Right renal cortex interstitium (tissue), 3 donors: ENCODE measurements at places on chromosomes 11 and 22.

DNA sequence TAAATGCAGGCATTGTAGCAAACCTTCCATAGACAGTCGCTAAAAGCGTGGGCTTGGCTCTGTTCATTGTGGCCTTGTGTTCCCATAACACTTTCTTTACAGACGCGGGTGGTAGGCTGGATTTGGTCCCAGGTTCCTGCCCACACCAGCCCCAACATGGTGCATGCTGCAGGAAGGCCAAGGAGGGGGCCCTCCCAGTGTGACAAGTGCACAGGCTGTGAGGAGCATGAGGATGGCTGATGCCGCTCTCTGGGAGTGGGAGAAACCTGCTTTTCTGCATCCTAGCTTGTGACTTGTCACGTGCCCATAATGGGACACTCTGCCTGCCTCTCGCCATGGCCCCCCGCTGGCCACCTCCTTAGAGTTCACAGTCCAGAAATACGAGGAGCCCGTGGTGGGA, 161.8 kb upstream of the B3GAT1 start:
- DNase-seq: no peak

DNA sequence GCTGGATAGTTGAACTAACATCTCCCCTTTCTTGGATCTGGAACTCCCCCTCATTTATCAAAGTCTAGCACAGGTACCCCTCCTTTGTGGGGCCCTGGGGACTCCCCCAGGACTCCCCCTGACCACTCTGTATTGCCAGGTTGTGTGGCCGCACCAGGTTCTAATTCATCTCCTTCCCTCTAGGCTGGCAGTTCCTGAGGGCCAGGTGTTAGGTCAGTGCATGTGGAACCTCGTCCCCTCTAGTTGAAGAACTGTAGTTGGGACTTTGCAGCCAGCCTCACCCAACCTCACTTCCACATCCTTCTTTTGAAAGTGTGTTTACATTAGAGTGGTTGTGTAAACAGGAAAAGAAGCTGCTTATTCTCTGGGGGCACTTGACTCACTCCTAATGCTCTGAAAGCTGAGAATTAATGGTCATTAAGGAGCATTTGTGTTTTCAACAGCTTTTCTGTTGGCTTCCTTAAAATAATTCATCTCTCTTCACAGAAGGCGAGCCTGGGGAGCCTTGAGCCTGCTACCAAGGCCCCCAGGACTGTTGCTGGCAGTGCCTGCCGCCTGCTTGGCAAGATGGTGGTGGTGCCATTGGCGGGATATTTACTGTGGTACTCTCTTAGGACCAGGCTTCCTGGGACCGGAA, 11.8 kb downstream of the UPB1 start:
- no peak for DNase-seq

GRCh38 chr11:72600557-72600956, 73.7 kb downstream of the PDE2A start:
- DNase-seq: no peak

GRCh38 chr11:12386309-12386708, 8.9 kb downstream of the PARVA start:
- DNase-seq: no peak

- no peak for DNase-seq
Observed at GRCh38 chr11:20311444-20311843, 52.1 kb upstream of the HTATIP2 start.

DNA sequence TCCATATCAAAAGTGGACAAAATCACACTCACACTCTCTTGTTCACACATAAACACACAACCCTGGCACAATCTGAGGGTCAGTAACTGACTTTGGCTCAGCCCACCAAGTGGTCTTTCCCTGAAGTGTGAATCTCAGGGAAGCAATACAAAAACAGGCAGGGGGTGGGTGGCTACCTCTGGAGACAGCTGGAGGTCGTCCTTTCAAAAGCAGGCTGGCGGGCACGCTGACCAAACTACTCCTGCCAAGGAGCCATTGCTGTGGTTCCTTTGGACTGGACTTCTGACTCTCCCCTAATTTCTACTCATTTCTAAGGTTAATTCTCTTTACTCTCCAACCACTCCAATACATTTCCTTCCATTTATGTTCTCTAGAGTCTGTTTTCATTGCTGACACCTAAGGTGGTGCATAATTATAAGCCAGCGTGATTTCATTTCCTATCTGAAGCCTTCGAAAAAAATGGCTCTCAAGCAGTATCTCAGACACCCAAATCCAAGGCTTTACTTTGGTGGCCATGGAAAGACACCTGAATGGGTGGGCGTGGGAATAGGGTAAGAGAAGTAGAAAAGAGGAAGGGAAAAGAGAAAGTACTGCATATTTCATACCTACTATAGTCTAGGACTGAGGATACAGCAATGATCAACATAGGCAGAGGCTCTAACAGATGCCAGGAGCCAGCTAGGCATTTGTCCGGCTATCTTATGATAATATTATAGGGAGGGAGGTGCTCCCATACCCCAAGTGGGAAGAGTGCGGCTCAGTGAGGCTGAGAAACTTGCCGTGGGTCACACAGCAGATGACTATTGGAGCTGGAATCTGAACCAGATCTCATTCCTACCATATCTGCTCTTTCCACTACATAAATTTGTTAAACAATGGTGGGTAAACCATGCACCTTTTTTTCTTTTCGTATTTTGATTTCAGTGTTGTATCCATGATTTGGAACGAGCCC, 22.0 kb downstream of the FZD4 start:
- no peak for DNase-seq

- no peak for DNase-seq
Observed at GRCh38 chr11:91871791-91872190, 352.8 kb upstream of the FAT3 start.

DNA sequence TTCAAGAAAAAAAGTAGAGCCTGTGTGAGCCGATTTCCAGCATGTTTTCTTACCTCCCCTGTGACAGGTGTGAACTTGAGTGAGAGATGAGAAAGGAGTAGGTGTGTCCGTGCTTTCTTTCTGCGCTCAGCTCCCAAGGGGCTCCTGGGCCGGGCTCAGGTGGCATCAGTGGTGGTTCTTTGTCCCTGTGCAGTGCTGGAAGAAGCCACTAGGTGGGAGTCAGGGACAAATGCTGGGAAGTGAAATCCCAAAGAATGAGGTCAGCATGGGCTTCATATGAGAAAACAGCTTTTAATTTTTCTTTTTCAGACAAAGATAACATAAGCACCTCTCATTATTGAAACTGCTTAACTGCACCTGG, 57.8 kb downstream of the PPFIBP2 start:
- DNase-seq: peak; percentile 67

DNA sequence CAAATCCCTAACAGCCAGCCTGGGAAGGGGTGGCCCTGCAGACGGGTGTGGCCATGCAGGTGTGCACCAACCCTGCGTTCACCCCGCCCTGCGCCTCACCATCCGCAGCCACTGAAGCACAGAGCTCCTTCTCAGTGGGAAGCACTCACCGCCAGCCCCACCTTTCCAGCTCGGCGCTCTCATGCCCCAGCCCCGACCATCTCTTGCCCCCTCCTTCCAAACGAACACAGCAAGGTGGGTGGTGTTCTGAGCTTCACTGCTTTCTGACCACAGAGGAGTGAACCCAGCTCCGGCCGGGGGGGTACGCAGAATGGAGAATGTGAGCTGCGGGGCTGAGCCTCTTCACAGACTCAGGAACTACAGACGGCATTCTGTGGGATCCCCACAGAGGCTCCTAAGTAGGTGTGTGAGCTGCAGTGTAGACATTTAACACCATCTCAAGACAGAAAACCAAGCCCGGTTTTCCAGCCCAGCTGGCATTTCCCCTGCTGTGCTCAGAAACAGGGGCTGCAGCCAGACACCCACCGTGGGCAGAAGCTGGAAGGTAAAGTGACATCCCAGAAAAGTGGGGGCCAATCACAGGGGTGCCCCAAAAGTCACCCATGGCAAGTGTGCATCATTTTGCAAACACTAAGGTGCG, 88.4 kb upstream of the RTL6 start:
- DNase-seq: no peak

DNA sequence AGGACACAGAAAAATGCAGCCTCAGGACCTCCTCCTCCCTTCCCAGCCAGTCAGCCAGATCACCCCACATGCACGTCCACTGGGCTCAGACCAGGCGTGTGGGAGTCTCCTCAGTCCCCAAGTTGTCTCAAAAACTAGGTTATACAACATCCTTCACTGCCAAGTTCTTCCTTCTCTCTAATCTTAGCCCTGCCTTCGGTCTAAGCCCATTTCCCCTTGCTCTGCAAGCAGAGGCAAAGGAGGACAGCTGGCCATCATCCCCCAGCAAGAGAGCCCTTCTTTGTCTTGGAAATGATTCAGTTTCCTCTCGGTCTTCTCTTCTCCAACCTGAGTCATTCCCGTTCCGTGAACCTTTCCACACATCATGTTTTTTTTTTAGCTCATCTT, 14.0 kb upstream of the NRGN start:
- no peak for DNase-seq

- no peak for DNase-seq
Observed at GRCh38 chr22:37018815-37019308, 385 bp downstream of the TST start.

GRCh38 chr11:125062931-125063428, at the start of gene SLC37A2:
SLC37A2 (plus strand) TSS chr11:125063305; CDS start chr11:125063368, 63 bp downstream.
- DNase-seq: peak; percentile 17

GRCh38 chr11:127028648-127029047, 28.1 kb upstream of the KIRREL3 start:
- DNase-seq: no peak

- DNase-seq: no peak
Observed at GRCh38 chr11:10561947-10562346, 6.5 kb downstream of the LYVE1 start.

DNA sequence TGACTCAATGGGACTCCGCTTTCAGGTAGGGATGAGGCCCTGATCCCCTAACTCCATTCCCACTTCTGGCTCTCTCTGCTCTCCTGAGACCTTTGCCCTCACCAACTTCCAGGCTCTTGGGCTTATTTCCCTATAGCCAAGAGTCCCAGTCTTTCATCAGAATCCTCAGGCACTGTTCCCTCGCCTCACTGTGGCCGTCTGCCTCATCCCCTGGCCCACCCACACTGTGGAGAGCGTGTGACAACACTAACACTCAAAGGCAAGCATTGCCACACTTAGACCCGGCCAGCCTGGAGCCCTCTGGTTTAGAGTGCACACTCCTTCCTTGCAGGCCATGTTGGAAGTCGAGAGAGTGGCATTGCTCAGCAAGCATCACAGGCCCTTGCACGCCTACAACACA, 27.0 kb downstream of the SERPINH1 start:
- no peak for DNase-seq

- DNase-seq: no peak
Observed at GRCh38 chr22:26513838-26514237, 1.6 kb upstream of the TFIP11 start.

- DNase-seq: no peak
Observed at GRCh38 chr11:58133309-58134076, 8.2 kb upstream of the OR9I1 start.

DNA sequence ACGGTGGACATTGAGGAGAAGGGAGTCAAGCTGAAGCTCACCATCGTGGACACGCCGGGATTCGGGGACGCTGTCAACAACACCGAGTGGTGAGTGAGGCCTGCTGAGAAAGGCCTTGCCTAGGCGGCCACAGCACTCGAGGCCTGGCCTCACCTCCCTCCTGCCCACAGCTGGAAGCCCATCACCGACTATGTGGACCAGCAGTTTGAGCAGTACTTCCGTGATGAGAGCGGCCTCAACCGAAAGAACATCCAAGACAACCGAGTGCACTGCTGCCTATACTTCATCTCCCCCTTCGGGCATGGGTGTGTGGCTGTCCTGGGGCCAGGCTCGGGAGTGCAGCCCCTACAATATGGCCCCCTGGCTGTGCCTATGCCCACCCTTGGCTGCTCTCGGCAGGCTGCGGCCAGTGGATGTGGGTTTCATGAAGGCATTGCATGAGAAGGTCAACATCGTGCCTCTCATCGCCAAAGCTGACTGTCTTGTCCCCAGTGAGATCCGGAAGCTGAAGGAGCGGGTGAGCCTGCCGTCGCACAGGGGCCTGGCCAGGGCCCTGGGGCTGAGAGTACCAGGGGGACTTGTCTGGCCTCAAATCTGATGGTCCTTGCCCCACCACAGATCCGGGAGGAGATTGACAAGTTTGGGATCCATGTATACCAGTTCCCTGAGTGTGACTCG, 3.0 kb upstream of the GP1BB start:
- no peak for DNase-seq

- DNase-seq: no peak
Observed at GRCh38 chr11:68541116-68541515, 80.6 kb downstream of the PPP6R3 start.

DNA sequence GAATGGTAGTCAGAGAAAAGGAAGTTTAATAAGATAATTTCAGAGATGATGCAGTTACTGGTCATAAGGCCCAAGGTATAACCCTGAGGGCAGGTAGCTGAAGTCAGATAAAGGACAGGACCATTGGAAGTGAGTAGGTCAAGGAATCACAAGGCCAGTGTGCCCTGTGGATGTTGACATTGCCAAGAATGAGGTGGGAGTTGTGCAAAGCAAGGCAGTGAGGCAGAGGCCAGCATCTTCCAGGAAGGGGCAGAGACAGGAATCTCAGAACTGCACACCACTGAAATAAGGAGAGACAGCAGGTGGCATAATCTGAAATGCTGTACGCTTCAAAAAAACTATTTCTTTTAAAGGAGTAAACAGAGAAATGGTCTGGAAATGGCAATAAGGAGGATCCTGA, 61.4 kb downstream of the ABTB2 start:
- no peak for DNase-seq

GRCh38 chr11:86124251-86125233, 55.7 kb upstream of the PICALM start:
- DNase-seq: no peak

DNA sequence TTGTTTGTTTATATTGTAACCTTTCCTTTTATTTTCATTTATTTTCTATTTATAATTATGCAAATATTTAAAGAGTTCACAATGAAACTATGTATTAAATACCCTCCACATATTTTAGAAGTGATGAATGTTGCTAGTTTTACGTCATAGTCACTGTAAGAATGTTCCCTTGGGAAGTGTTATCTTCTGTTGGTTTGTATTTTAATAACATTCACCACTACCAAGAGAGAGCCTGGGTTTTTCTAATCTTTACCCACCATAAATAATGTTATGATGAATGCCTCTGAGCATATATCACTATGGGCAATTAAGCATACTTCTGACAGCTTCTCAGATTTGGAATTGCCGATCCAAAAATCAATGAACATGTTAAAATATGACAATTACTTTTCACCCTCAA, 80.7 kb downstream of the GGT1 start:
- no peak for DNase-seq

DNA sequence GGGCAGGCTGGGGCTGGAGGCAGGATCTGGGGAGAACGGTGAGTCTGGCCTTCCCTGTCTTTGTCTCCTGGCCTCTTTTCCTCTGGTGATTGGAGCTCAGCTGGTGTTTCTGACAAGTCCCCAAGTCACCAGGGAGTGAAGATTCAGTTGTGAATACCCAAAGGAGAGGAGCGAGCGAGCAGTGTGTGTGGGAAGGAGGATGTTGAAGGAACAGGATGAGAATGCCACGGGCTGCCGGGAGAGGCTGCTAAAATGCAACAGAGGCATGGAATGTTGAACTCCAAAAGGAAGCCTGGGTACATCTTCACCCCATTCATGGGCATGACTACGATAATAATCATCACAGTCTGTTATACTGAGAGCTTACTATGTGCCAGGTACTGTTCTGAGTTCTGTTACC, 163.3 kb downstream of the CEP164 start:
- no peak for DNase-seq

- DNase-seq: no peak
Observed at GRCh38 chr11:1875093-1875850, 16.4 kb downstream of the PRR33 start.

GRCh38 chr11:22602504-22602903, 23.1 kb downstream of the FANCF start:
- DNase-seq: no peak

GRCh38 chr11:101583251-101584128, at the start of gene TRPC6:
TRPC6 (minus strand) TSS chr11:101584007; CDS start chr11:101583503, 504 bp downstream.
- DNase-seq: no peak
